ENCODE measurements at places on chromosomes 4 and X.
A peak's percentile ranks its signal among the peaks of the same experiment; 100 is the strongest.

- DNase-seq: peak; percentile 96
These were observed 726.6 kb downstream of the TRAM1L1 start for GRCh38 chr4:116358633-116359222.

GRCh38 chr4:85452058-85452731 is 22.8 kb upstream of the ARHGAP24 start:
- DNase-seq: no peak

GRCh38 chrX:2490634-2491033 is 10.1 kb downstream of the DHRSX start:
- no peak for DNase-seq

DNA sequence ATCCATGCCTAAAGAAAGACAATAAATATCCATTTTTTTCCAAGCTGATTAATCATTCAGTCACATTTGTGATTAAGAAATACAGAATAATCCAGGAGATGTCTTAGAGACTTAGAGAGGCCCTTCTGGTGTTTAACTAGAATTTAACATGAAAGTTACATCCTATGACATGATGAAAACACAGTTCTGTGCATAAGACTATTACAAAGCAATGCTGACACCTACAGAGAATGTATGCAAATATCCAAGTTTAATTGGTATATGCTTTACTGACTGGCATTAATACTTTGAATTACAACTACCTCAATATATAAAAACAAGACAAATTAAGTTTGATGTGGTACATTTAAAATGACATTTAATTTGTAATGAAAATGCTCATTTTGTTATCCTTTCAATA is 17.8 kb upstream of the TLL1 start:
- no peak for DNase-seq

DNA sequence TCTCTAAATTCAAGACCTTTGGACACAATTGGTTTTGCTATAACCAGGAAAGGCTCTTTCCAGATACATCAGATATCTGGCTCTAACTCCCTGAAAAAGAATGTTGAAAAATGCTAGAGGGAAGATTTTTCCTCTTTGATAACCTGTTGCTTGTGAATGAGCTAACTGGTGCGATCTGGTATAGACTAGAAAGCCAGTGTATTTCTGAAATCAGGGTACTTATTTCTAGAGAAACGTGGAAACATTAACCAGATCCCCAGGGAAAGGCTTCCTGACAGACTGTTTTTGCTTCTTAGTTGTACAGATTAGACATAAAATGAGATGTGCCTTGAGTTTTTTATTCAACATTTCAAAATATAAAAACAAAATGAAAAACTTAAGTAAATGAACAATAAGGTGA is 107.7 kb downstream of the NPNT start:
- no peak for DNase-seq

DNA sequence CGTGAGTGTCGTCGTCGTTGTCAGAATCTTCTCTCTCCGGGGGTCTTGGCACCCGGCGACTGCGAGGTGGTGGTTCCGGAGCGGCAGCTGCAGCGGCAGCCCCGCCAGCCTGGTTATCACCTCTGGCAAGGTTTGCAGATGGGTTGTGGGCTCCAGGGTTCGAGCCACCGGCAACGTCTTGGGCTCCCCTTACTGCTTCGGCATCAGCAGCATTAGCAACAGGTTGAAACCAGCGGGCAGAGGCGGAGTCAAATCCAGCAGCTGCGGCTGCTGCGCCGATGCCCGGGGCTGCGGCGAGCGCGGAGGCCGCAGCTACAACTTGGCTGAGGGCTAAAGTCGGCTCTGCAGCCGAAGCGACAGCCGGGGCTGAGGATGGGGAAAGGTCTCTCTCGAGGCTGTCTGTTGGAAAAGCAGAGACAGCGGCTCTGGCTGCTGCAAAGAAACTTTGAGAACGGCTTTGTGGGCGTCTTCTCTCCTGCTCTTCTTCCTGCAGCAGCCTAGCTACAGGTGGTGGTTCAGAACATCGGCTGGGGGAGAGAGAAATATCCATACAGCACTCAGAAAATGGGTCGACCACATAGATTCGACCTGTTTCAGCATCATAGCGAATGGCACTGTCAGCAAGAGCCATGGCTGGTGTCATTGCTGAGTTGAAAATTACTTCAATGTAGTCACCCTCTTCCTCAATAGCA is 3.6 kb downstream of the IRS4 start:
- DNase-seq: no peak

DNA sequence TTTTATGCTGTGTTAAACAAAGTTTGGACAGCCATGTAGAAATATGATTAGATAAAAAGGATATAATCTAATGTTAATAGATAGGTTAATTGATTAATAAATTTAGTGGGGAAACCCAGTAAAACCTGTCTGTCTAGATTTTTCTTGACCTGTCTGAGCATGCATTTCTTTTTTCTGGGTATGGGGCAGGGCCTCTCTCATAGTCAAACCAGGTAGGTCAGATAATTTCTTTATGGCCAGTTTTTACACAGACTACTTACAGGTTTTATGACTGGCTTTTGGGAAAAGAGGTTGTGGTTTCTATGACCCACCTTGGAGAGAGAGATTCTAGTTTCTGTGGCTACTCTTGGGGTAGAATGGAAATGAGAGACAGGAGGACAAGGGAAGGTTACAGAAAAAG is 135.6 kb upstream of the EPHA5 start:
- no peak for DNase-seq

GRCh38 chr4:130197946-130198345 is 1102.0 kb downstream of the C4orf33 start:
- no peak for DNase-seq

GRCh38 chr4:74369855-74370254 is 4.9 kb downstream of the EREG start:
- DNase-seq: no peak

- no peak for DNase-seq
These were observed 2.4 kb downstream of the MYOZ2 start for GRCh38 chr4:119138046-119138445.

DNA sequence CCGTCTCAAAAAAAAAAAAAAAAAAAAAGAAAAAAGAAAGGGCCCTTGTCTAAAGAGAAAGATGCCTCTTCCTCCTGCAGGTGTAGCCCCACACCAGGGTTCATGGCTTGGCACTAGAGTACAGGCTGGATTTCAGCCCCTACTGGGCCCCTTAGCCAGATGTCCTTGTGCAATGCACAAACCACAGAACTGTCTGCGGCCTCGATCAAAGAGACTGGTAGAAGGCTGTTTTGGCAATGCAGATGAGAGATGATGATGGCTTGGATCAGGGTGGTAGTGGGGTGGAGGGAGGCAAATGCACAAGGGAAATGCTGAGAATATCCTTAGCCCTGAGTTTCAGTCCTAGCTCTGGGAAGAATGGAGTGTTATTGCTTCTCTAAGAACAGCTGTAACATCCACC is 26.5 kb upstream of the TSR2 start:
- no peak for DNase-seq

GRCh38 chrX:40007131-40007755 is 90.5 kb downstream of the BCOR start:
- DNase-seq: no peak

GRCh38 chr4:76518241-76518640 is 83.2 kb downstream of the SHROOM3 start:
- DNase-seq: no peak

GRCh38 chr4:26574563-26574962 is 9.3 kb upstream of the TBC1D19 start:
- DNase-seq: no peak

DNA sequence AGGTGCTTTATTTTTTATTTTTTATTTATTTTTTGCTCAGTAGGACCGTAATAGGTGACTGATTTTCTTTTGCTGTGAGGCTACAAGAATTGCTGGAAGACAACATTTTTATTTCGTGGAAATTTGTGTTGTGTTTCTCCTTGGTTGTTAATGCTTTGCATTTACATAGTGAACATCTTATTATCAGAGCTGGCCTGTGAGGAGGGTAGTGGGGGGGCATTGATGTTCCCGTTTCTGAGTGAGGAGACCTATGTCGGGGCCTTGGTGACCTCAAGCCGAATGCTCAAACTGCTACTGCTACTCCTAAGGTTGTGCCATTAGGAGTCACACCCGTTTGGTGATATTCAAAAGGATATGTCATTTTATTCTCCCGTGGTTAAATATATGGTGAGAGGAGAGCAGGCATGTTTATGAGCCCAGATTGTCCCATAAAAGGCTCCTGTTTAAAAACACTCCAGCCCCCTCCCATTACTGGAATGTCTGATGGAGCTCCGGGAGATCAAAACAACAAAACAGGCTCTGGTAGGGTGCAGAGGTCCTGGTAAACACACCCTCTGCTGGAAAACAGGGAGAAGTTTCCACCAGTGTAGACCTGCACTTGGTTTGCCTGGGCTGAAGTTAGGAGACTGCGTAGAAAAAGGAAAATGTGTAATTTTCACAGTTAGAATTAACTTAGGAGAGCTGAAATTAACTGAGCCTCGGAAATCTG is 5.6 kb downstream of the PDGFRA start:
- DNase-seq: no peak

DNA sequence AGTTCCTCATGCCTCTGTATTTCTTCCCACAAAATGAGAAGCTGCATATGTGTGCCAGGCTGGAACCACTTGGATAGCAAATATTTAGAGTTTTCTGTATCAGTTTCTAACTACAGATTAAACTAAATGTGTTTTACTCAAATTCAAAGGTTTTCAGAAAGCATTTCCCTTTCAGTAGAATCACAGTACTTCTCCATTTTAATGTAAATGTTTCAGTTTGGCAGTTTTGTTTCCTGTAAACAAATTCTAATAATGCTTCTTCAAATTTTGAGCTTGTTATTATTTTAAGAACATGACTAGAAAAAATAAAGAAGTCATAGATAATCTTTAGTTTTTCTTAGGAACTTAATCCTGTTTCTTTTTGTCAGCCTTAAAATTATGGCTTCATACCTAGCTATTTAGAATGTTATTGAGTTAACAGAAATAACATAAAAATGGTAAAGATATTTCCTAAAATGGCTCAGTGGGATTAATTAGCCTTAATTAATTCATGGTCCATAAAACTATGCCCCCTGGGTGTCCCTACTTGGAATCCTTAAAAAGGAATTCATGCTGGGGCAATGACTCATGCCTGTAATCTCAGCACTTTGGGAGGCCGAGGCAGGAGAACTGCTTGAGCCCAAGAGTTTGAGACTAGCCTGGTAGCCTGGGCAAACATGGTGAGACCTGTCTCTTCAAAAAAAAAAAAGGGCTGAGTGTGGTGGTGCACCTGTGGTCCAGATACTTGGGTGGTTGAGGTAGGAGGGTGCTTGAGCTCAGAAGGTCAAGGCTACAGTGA is 83.8 kb upstream of the GPR34 start:
- no peak for DNase-seq

- no peak for DNase-seq
These were observed 190.8 kb upstream of the GK2 start for GRCh38 chr4:79598801-79599200.

GRCh38 chr4:153591441-153591840 is 92.6 kb upstream of the TLR2 start:
- no peak for DNase-seq

GRCh38 chr4:153016592-153016991 is 80.5 kb downstream of the FHDC1 start:
- DNase-seq: no peak

DNA sequence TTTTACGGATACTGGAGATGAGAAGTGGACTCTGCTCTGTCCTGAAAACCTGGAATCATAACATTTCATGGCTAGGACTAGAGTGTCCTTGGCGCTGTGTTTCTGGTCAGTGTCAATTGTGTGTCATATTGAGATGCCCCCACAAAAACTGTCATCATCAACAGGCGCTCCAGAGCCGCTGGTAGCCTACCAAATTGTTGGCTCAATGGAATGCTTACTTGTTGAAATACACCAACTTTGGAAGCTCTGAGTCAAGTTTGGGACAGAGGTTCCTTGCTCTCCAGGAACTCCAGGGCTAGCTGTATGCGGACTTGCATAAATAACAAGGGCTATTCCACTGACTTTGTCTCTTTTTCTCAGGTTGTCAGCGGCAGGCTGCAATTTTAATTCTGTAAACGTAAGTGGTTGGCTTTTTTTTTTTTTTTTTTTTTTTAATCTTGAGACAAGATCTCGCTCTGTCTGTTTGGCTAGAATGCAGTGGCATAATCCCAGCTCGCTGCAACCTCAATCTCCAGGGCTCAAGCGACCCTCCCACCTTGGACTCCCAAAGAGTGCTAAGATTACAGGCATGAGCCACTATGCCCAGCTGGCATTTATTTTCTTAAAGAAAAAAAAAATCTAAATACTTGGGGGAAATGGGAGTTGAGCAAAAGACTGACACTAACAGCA is 871 bp upstream of the HPGD start:
- no peak for DNase-seq

- no peak for DNase-seq
These were observed 71.8 kb downstream of the FAM13A start for GRCh38 chr4:88985088-88985773.

DNA sequence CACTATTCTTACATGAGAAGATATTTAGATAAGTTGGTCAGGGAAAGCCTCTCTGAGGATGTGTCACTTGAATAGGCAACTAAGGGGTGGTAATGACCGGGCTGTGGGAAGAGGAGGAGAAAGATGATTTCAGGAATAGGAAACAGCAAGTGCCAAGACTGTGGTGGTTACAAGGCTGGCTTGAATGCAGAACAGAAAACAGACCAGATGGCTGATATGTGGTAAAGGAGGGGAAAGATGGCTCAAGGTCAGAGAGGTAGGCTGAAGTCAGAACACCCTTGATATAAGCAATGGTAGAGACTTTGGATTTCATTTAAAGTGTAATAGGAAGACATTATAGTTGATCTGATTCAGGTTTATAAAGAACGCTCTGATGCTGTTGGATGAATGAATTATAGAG is 15.0 kb downstream of the TLR7 start:
- DNase-seq: no peak

DNA sequence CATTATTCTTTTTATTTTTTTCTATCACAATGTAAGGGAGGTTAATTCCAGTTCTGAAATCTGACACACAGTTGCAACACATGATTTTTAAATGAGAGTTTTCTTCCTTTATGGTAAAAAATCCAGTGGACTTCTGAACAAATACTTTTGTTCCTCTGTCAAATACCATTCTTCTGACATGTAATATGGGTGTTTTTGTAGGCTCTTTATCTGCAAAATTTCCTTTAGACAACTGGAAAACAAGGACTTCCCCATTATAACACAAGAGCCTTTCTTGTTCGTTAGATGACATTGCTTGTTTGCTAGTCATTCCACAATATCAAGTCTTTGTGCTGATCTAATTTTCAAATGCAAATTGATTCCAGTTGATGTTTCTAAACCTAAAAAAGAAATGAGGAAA is 7.7 kb downstream of the FANCB start:
- no peak for DNase-seq

GRCh38 chr4:35709080-35709479 is 535.2 kb downstream of the ARAP2 start:
- no peak for DNase-seq

GRCh38 chr4:121898150-121898549 is 27.9 kb upstream of the BBS7 start:
- DNase-seq: no peak

DNA sequence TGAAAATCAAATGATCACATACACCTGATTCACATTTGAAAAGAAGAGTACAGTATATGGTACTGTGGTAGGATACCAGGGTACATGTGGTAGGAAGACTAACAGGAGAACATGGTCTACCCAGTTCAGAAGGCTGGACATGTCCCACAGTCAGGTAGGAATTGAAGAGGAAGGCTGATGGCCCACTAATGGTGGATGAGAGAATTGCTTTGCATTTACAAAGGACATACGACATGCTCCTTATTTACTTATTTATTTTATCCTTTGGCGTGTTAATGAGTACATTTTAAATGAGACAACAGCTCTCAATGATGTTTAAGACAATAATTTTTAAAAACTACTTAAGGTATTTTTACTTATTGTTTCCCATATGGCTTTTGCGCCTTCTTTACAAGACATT is 106.7 kb upstream of the BMP2K start:
- no peak for DNase-seq

GRCh38 chr4:110625576-110626257 is 2.8 kb upstream of the PITX2 start:
- DNase-seq: no peak

GRCh38 chr4:73914071-73914470 is 44.9 kb downstream of the CXCL1 start:
- DNase-seq: no peak

Data from NCI-H446 treated with DMSO at 0.1 percent for 48 hours (cell line).